ENCODE measurements at places on chromosomes 1 and 21.

GRCh38 chr21:31560479-31560878 is 99.0 kb upstream of the SOD1 start:
- DNase-seq: no peak

DNA sequence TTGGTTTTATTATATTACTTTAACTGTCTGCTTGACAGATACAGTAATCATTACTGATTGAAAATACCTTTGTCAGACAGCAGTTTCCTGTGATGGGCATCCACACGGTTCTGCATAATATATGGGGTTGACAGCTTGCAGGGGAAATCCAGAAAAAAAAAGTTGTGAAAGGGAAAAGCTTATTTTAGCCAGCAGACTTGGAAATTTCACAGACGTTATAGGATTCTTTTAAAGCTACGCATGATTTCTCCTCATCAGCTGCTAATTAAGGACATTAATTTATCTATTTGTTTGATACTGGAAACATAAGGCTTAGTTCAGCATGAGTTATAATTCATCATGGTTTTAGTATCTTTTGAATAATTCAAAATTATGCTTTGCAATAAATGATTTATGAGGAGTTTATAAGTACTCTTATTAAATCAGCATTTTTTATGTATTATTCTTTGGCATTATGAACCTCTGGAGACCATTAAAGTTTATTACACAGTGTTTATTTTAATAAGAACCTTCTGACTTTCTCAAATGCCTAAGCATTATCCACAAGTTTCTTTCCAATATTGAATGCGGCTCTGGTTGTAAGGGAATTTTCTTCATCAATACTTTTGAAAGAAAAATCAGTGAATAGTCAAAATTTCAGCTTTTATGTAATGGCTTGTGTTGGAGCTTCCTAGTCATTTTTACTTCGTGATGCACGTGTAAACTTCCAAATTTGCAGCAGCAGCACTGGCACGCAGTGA is 235.3 kb upstream of the KCNK2 start:
- no peak for DNase-seq

GRCh38 chr21:42163511-42163863 is 55.5 kb upstream of the ABCG1 start:
- no peak for DNase-seq

GRCh38 chr1:185825556-185825955 is 91.4 kb downstream of the HMCN1 start:
- DNase-seq: no peak

GRCh38 chr1:196590012-196590708 is 18.1 kb downstream of the KCNT2 start:
- DNase-seq: no peak

DNA sequence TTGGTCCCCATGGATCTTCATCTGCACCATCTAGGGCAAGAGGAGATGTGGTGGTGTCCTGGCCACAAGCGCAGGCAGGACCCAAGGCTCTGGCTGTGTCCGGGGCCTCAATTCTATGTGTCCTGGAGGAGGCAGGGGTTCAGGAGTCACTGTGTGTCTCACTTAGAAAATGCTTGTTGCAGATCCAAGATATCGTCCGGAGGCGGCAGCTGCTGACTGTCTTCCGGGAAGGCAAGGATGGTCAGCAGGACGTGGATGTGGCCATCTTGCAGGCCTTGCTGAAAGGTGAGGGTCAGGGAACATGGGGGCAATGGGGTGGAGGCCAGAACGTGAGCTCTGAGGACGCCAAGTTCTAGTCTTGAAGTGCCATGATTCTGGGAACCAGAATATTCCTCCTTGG is 29.1 kb downstream of the TRPM2 start:
- DNase-seq: no peak

GRCh38 chr1:18927082-18927653 is 24.8 kb upstream of the ALDH4A1 start:
- DNase-seq: peak; percentile 45

DNA sequence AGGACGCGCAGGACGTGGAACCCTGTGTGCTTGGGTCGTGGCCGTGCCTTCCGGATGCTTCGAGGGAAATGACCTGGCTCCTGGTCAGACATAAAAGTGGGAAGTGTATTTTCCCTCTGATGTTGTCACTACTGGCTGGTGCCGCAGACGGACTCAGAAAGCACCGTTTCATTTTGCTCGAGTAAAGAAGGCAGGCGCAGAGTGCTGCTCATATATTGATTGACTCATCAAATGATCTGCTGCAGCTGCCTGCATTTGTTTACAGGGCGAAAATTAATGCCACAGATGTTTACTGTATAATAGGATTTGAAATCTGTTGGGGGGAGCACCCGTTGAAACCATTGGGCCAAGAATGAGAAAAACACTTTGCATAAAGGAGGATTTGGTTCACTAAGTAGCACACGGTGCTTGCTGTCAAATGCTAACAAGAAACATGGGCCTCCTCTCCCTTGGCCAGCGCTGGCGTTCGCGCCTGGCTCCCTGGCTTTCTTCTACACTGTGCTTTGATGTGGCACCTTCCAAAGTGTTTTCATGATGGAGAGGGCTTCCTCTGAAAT is 365.5 kb downstream of the CAMTA1 start:
- DNase-seq: no peak

- DNase-seq: no peak
Measured at GRCh38 chr1:33372677-33373076, 51.8 kb upstream of the A3GALT2 start.

GRCh38 chr1:230851291-230851691 is 17.0 kb downstream of the C1orf198 start:
- no peak for DNase-seq

GRCh38 chr1:218478336-218478735 is 133.2 kb downstream of the TGFB2 start:
- DNase-seq: no peak

- no peak for DNase-seq
Measured at GRCh38 chr1:229867726-229868125, 199.3 kb upstream of the GALNT2 start.

All from GM12865 (cell line).